Dorsolateral prefrontal cortex (tissue), 122 donors: ENCODE measurements at places on chromosomes 1 and 21. TPM values are rescaled to one million over a fixed set of nuclear protein-coding genes. Genes with fewer than 3 reads are reported as not detected.

S100A8 gene
- total RNA-seq, result 8.1 TPM

PEAR1 gene
- 6.1 TPM for total RNA-seq

MTX1 gene
- total RNA-seq, result 22.4 TPM

RAB7B gene
- total RNA-seq, result 1.5 TPM

HAPLN2 gene
- total RNA-seq, result 248 TPM

RAVER2 gene
- 20.7 TPM for total RNA-seq

GRCh38 chr1:64135462-64136223 lies 67.8 kb upstream of the UBE2U start:
- DNase-seq, result no peak

DNA sequence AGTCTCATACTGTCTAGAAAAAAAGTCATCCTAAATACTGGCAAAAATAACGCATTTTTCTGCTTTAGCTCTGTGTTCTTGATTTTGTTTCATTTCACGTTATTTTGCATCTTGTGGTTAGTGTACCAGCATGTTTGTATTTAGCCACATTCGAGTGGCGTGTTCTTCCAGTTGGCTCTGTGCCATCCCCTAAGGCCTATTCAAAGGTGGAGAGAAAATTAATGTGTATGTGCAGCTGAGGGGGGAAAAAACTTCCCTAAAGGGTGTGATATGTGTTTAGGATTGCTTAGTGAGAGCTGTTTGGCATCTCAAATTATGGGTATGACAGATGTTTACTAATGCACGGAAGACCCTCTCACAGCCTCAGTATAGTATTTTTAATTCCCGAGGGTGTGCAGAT lies 12.1 kb downstream of the DNAJC16 start:
- DNase-seq, result no peak

DNA sequence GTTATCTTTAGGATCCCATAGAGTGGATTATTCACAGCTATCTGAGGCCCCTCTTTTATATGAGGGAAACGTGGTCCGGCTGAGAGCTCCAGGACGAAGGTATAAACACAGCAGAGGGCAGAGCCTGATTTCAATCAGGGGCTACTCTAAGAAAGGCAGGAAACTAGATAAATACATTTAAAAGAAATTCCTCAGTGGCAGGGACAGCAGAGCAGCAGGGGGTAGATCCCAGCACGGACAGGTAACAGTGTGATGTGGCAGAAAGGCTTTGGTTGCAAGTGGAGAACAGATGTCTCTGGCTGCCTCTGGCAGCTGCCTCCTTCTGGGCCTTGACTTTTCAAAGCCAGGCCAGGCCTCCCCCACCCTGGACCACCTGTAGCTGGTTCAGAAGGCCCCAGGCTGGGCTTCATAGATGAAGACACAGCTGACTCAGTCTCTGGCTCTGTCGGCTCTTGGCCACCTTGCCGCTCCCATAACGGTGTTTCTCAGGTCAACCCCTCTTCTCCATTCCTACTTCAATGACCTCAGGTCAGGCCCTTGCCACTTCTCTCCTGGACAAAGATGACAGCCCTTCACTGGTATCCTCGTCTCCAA lies 43.8 kb downstream of the FAM78B start:
- no peak for DNase-seq

- no peak for DNase-seq
Observed at GRCh38 chr1:63640633-63641567, 47.7 kb downstream of the PGM1 start.

- DNase-seq, result no peak
Observed at GRCh38 chr1:32066489-32066873, 6.3 kb upstream of the TMEM39B start.

DNA sequence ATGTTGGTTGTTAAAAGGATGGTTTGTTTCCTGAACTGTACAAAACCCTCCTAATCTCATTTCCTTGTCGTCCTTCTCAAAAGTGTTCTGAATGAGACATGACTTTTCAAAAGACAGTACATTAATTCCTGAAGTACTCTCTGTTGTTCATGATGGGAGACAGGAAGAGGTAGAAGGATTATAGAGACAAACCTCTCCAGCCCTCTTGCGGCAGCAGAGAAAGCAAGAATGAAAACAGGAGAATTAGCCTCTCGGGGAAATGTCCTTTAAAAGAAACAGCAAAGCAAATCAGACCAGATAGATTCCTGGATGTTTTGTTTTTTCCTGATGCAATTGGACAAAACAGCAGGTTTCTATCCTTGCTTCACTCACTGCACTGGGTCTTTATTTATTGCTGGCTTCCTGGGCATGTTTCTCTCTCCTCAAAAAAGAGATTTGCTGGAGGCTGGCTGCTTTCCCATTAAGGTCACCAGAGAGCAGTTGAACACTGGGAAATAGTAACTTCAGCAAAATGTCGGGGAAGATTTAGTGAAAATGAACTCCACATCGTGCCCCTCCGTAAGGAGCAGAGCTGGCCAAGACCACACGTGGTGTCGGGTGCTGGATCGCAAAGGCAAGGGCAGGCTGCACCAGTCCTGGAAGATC lies 145.8 kb upstream of the SYT6 start:
- no peak for DNase-seq
